Stimulated activated CD8-positive, alpha-beta memory T cell treated with anti-CD3 and anti-CD28 coated beads, Interleukin-4, amount 100 ng/mL, for 1 hour (primary cell): ENCODE measurements at places on chromosomes 7 and 10.

DNA sequence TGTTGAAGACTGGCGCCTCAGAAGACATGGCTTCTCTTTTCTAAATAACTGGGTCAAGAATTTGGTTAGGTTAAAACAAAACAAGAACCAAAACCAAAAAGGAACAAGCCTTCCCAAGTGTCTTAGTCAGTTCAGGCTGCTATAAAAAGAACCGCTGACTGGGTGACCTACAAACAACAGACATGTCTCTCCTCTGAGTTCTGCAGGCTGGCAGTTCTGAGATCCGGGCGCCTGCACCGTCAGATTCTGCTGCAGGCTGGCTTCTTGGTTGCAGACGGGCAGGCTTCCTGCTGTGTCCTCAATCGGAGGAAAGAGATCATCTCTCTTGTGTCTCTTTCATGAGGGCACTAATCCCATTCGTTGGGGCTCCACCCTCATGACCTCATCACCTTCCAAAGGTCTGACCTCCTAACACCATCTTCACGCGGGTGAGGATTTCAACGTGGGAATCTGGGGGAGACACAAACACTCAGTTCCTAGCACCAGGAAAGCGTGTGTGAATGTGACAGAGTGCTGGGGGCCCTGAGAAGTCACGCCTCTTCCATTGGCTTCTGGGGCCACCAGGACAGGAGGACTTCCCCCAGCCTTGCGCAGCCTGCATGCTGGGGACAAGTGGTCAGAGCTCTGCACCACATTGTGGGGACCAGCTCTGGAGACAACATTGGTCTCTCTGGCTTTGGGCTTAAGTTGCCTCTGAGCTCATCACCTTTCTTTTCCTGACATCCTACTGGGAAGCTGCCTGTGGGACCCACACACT is 63.1 kb downstream of the ASB13 start:
- no peak for DNase-seq

GRCh38 chr10:63738410-63738809 is 217.2 kb downstream of the REEP3 start:
- DNase-seq, result no peak

DNA sequence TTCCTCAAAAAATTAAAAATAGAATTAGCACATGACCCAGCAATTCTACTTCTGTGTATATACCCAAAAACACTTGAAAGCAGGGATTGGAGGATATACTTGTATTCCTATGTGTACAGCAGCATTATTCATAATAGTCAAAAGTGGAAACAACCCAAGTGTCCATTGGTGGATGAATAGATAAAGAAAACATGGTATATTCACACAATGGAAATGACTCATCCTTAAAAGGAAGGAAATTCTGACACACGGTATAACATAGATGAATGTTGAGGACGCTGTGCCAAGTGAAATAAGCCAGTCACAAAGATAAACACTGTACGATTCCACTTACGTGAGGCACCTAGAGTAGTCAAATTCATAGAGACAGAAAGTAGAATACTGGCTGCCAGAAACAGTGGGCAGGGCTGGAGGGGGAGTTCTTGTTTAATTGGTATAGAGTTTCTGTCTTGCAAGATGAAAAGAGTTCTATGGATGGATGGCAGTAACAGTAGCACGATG is 26.6 kb upstream of the KAT6B start:
- no peak for DNase-seq

- DNase-seq, result no peak
Measured at GRCh38 chr10:97341416-97341815, 6.9 kb upstream of the FRAT2 start.

DNA sequence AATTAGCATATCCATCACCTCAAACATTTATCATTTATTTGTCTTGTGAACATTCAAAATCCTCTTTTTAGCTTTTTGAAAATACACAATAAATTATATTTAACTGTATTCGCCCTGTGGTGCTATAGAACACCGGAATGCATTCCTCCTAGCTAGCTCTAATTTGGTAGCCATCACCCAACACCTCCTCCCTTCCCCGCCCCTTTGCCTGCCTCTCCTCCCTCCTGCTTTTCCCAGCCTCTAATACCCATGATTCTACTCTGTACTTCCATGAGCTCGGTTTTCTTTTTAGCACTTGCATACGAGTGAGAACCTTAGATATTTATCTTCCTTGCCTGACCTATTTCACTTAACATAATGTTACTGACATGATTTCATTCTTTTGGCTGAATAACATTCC is 80.1 kb downstream of the ANKRD26 start:
- no peak for DNase-seq

DNA sequence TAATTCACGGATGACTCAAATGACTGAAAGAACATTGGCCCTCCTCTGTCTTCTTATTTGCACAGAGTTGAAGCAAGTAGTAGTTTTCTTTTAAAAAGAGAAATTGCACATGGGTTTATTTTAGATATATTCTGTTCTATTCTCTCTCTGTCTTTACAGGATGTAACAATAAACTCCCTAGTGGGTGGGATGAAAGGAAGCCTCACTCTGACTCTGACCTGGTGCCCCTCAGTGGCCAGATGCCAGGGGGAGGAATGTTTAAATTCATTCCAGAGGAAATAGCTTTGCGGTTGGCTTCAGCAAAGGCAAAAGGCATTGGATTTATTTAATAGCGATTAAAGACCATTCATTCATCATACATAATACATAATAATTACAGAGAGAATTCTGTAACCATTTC is 156.4 kb upstream of the MTPN start:
- no peak for DNase-seq

- no peak for DNase-seq
Measured at GRCh38 chr7:110205899-110206298, 885.0 kb upstream of the LRRN3 start.

GRCh38 chr10:51708609-51709008 is 9.2 kb upstream of the CSTF2T start:
- no peak for DNase-seq

GRCh38 chr10:48671914-48672595 is 12.6 kb upstream of the WDFY4 start:
- no peak for DNase-seq

GRCh38 chr10:112230325-112230988 is 46.9 kb upstream of the GPAM start:
- DNase-seq, result no peak

DNA sequence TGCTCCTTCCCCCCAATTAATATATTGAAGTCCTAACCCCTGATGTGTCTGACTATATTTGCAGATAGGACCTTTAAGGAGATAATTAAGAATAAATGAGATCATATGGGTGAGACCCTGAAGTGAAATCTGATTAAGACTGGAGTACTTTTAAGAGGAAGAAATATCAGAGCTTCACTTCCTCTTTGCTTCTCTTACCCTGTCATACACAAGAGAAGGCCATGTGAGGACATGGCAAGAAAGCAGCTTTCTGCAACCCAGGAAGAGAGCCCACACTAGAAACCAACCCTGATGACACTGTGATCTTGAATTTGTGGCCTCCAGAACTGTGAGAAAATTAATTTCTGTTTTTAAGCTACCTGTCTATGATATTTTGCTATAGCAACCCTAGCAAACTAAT is 44.2 kb downstream of the JMJD1C start:
- no peak for DNase-seq

GRCh38 chr10:66931340-66931948 is 5.6 kb downstream of the LRRTM3 start:
- DNase-seq, result no peak

DNA sequence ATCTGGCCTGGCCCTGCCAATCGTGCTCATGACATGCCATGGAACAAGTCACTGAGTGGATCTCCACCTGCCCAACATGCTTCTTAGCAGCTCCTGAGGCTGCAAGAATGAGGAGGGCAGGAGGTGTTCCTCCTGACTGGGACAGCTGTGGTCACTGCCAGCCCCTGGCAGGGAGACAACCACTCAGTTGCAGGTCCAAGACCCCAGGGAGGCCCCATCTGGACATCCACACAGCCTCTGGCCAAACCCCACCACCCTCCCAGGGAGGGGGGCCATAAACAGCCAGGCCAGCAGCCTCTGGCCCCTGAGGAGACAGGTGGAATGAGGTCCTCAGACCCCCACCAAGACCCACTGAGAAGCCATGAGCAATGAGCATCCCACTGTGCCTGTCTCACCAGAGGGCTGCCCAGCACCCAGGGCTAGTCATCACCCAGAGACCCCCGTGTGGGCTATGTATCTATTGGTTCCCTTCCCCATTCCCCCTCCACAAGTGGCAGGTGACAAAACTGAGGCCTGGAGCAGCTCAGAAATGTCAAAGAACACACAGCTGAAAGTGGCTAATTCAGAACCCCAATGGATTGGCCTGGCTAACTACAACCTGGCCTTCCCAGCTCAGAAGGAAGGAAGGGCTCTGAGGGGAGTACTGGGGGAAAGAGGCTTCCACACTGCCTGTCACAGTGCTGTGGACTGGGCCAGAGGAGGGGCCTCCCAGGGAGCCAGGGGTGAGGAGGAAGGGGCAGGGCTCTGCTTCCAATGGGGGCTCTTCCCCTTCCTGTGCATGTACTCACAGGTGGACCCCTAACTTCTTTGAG is 3.0 kb downstream of the GPRIN2 start:
- DNase-seq, result no peak

DNA sequence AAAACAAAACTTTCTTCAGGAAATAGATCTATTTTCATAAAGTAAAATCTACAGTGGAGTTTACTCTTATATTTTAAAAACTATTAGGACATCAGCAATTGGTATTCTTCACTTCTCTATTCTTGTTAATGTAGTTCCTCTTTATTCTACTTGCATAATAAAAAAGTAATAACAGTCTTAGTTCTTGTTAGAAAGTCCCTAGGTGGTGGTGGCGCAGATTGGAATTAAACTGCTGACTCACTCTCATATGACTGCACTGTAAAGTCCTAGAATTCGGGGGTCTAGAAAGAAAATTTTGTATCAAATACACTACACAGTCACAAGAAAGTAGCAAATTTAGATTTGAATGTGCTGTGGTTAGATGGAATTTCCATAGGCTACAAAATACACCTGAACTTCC is 44.6 kb upstream of the TES start:
- DNase-seq, result no peak

DNA sequence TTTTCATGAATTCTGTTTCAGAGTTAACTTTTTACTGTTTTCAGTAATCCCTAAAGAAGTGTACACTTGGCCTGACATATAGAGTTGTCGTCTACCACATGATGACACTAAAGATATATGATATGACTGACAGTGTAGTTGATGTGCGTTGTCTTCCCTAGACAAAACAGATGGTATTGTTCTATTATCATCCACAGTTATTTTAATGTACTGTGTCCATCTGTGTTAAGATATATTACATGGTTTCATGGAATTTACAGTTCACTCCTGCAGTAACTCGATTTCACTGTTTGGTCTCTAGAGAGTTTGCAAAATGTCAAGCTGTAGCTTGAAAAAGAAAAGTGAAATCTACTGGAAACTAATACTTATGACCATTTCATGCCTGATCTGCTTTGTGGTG is 18.1 kb downstream of the FOXP2 start:
- no peak for DNase-seq

DNA sequence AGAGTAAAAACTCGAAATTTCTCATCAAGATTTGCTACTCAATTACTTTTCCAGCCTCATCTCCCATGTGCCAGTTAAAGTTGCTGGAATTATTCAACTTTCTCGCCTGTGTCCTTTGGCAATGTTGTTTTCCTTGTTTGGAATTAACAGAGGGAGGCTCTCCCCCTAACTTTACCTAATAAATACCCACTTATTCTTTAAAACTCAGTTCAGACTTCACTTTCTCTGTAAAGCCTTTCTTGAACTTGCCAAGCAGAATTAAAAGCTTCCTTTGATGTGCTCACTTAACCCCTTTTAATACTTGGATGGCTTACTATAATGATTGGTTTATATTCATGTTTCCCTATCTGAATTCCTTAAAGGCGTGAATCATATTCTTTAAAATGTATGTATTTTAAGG is 104.1 kb downstream of the MKLN1 start:
- DNase-seq, result no peak

GRCh38 chr7:17557251-17557671 is 258.8 kb downstream of the AHR start:
- no peak for DNase-seq

GRCh38 chr7:101985057-101985902 is 167.9 kb downstream of the CUX1 start:
- no peak for DNase-seq

- DNase-seq, result no peak
Measured at GRCh38 chr7:147245274-147245673, 1128.7 kb downstream of the CNTNAP2 start.

DNA sequence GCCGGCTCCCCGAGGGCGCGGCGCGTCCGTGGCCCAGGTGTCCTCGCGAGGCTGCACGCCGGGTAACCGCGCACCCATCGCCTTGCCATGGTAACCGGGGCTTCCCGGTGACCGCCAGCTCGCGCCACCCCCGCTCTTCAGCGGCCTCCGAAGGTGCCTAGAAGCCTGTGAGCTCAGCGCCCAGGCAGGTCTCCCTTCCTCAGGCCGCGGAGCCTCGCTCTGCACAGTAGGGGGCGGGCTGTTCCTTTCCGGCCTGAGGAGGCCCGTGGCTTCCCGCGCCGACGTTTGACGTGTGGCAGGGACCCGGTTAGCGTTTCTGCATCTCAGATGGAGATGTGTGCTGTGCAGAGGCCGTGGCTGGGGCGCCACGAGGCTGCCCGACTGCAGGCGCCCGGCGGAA is 117.1 kb downstream of the DYNC2I1 start:
- no peak for DNase-seq

- no peak for DNase-seq
Measured at GRCh38 chr7:22166928-22167327, 190.0 kb downstream of the RAPGEF5 start.

DNA sequence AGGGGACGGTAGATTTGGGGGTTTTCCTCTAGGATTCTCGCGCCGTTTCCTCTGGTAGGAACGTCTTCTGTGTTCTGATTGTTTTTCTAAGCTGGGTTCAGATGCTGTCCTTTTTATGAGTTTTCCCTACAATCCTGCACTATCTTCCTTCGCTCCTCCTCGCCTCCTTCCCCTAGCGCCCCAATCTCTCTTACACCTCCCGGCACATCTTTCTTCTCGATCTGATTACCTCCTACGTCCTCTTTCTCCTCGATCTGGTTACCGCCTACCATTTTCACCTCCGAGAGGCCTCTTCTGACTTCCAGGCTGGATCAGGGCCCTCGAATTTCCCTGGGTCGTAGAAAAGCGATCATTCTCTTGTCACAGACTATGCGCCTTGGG is 413 bp downstream of the BUD31 start:
- no peak for DNase-seq

DNA sequence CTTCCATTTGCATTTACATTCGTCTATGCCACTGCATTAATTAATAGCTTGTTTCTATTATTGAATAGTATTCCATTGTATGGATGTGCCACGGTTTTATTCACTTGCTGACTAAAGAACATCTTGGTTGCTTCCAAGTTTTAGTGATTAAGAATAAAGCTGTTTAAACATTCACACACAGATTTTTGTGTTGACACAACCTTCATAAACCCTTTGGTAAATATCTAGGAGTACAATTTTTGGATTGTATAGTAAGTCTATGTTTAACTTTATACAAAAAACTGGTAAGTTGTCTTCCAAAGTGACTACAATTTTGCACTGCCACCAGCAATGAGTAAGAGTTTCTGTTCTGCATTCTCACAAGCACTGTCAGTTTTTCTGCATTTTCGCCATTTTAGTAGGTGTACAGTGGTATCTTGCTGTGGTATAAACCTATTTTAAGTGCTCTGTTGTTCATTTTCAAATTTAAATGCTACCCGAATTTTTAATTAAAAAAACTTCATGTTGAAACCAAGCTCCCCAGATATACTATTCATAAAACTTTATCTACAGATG is 121.4 kb downstream of the RNF133 start:
- DNase-seq, result no peak
